Stimulated activated CD8-positive, alpha-beta memory T cell treated with anti-CD3 and anti-CD28 coated beads, Interleukin-7, amount 100 ng/mL, for 1 hour (primary cell): ENCODE measurements at places on chromosomes 11 and 22.

- no peak for DNase-seq
These were observed 104.1 kb downstream of the ETS1 start for GRCh38 chr11:128483211-128483788.

DNA sequence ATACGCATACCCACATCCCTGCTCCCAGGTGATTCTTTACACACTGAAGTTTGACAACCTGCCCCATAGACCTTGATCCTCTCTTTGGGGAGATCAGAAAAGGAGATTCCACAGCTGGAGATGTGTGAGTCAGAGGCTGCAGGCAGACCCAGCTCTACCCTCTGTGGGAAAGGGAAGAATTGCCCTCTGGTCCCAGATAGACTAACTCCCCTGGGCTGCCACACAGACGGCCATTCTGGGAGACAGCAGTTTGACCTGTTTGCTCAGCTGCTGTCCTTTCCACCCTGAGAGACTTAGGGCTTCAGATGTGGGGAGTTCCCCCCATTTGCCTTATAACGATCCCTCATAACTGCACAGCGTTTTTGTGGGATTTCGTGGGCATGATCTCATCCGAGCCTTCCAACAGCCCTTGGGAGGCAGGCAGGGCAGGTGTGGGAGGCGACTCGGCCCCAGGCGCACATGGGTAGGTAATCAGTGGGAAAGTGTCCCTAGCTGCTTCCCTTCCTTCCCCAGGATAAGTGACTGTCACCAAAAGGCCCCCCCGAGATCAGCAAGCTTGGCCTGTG lies 14.1 kb downstream of the FAM83F start:
- DNase-seq: no peak

DNA sequence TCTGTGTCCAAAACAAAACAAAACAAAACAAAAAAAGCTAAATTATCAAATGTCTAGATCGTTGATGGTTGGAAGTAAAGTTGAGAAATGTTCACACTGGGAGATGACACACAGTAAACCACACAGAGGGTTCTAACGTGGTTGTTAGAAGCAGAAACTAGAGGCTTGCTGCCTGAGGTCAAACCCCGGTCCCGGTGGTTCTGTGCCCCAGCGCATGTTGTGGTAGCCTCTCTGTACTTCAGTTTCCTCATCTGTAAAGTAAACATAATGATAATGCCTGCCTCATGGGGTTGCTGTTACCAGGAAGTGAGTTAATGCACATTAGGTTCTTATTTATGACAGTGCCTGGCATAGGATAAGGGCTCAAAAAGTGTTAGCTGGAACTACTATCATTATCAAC lies 33.4 kb downstream of the PPARA start:
- DNase-seq: no peak

DNA sequence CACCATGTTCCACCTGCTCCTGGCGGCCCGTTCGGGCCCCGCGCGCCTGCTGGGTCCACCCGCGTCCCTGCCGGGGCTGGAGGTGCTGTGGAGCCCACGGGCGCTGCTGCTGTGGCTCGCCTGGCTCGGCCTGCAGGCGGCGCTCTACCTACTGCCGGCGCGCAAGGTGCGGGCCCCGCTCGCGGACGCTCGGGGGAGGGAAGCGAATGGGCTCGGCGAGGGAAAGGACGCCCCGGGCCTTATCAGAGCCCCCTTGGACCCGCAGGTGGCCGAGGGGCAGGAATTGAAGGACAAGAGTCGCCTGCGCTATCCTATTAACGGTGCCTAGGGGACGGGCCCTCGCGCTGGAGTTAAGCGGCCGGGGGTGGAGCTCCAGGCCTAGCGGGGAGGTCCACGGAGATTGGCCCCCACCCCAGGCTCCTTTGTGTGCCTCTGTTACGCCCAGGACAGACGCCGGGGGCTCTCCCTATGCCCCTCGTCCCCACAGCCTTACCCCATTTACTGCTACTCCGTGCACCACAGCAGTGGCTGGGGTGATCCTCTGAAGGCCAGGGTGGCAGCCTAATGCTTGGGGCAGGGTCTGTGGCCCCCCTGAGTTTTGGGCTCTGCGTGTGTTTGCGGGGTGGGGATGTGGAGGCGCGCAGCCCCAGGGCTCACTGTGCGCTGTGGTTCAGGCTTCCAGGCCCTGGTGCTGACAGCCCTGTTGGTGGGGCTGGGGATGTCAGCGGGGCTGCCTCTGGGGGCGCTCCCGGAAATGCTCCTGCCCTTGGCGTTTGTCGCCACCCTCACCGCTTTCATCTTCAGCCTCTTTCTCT lies 1.1 kb downstream of the TM7SF2 start:
- peak; percentile 49 for DNase-seq

DNA sequence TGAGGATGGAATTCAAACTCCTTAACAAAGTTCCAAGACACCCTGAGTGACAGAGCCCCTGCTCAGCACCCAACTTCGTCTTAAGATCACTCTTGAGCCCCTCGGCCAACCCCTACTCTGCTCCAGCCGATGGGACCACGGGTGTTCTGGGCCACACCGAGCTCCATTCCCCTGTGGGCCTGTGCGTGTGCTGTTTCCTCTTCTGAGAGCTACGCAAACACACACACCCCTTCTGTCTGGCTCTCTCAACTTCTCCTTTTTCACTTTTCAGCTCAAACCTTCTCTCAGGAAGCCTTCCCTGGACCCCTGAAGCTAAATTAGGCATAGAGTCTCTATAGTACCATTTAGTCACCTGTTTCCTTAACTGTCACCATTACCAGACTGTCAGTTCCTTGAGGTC lies 37.5 kb upstream of the NNMT start:
- DNase-seq: no peak

- DNase-seq: no peak
These were observed 88.1 kb upstream of the ARHGAP32 start for GRCh38 chr11:129280027-129280811.

DNA sequence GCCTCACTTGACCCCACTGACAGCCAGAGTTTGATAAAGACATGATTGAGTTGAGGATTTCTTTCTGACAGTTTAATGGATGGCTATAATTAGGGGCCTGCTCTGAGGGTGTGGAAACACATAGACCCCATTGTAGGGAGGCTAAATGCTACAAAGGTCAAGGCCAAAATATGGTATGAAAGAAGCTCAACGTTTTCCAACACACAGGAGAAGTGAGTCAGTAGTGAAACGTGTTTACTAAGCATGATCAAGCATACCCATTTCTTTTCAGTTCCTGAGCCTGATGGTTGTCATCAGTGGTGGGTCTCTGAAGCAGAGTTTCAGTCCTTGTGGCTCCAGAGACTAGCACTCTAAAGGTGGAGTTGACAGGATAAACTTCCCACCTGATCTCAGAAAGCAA lies 69.7 kb downstream of the SNX19 start:
- no peak for DNase-seq

DNA sequence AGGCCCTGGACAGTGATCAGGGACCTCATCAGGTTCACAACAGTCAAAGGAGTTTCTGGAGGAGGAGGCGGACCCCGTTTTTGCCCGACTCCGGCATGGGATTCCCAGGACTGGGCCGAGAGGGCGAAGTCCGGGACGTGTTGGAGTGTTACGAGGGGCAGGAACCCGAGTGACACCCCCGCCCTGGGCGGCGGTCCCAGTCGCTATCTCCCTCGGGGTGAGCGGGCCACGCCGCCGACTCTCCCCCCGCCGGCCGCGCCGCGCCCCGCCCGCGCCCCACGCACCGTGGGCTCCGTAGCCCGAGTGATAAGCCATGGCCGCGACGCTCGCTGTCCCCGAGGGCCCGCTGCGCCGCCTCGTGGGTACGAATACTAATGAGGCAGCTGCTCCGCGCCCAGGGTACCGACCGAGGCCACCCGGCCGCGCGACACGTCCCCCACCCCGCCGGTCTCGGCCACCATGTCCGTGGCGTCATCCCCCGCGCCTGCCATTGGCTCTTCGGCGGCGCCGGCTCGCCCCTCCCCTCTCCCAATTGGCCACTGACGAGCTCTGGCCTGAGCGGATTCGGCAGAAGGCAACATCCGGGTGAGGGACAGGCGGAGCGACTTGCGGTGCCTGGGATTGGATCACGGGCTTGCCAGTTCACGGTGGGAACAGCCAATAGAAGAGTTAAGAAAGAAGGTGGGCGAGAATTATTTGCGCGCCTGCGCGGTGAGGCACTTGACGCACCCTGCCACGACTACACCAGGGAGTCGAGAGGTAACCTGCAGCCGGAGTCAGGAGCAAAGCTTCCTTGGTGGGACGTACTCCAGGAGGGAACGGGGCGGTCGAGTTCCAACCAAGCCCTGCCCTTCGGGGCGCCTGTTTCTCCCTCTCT lies at the start of gene YIF1A:
Gene YIF1A, minus strand, starts transcription at position 473 of the 877 bp plus-strand sequence. Its CDS starts 158 bp downstream, at position 315.
- DNase-seq: peak; percentile 95

DNA sequence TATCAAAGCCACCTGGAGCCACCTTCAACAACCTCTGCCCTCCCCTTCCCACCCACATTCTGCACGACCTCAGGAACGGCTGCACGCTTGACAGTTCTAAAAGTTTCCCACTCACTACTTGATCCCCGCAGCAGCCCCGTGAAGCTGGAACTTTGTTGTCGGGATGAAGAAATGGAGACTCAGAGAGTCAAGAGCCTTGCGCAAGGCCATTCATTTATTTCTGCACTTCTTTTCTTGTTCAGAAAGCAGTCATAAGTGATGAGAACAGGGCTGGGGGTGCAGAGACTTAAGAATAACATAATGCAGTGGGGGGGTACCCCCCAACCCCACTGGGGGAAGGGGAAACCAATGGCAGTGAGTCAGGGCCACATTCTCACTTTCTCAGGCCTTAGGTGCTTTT lies 2.2 kb upstream of the ZFTA start:
- DNase-seq: no peak

GRCh38 chr11:130131961-130132850 lies 27.4 kb upstream of the ST14 start:
- peak; percentile 32 for DNase-seq

DNA sequence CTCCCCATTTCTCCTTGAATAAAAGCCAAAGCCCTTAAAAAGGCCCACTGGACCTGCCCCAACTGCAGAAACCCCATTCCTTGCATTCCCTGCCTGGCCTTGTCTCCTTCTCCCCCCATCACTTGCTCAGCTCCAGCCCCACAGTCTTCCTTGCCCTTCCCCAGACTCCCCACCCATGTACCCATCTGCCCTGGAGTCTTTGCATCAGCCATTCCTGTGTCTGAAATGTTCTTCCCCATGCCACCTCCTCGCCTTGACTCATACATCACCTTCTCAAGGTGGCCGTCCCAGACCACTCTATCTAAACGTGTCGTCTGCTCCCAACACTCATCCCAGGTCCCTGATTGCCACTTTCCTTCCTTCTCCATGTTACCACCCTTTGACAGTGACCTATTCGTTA lies 77.4 kb upstream of the SHANK2 start:
- no peak for DNase-seq

GRCh38 chr22:30216710-30217109 lies 29.8 kb downstream of the LIF start:
- DNase-seq: no peak

- no peak for DNase-seq
These were observed 54.1 kb upstream of the ZBED5 start for GRCh38 chr11:10911907-10912306.

GRCh38 chr11:68763181-68763721 lies 11.9 kb upstream of the TESMIN start:
- DNase-seq: no peak

- DNase-seq: no peak
These were observed 87.5 kb downstream of the BLID start for GRCh38 chr11:122028545-122028944.

DNA sequence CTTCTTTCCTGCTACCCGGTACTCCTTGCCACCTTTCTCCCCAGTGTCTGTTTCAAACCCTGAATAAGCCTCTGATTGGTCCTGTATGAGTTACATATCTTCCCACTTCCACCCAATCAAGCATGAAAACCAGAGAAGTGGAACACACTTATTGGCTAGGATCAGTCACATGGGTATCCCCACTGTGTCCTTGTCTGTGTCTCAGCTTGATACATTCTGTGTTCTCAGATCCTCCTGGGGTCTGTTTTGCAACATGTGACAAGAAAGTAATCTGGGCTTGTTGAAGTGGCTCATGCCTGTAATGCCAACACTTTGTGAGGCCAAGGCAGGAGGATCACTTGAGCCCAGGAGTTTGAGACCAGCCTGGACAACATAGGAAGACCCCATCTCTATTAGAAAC lies 23.9 kb downstream of the MCHR1 start:
- no peak for DNase-seq

GRCh38 chr11:92198268-92198667 lies 26.4 kb upstream of the FAT3 start:
- DNase-seq: no peak

- DNase-seq: no peak
These were observed 74.9 kb upstream of the ADSL start for GRCh38 chr22:40271440-40271839.
